Inflammatory macrophage treated with lipopolysaccharide for 4 hours (primary cell): ENCODE measurements at places on chromosomes 12 and 14.

GRCh38 chr12:1865284-1865866, 45.0 kb downstream of the LRTM2 start:
- DNase-seq, result no peak

- DNase-seq, result peak; percentile 64
Measured at GRCh38 chr14:74140374-74140850, 55.7 kb downstream of the LIN52 start.

DNA sequence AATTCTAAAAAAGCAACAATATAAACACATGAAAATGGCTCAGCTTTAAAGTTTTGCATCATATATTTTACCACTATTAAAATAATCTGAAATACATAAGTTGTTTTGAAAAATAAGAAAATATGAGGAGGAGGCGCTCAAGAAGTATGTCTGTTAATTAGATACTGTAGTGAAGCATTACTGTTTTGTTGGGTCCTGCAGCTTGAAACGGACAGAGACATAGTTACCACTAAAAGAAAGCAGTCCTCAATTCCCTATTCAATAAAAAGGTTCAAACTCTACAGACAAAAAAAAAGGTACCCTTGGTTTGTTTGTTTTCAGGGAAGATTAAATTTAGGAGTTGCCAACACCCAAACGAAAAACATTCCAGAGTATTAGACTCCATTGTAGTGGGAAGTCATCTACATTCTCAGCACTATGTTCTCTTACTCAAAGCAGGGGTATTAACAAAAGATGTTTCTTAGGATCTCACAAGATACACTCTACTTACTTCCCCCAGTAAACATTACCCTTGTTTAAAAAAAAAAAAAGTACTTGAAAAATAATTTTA, 3.0 kb downstream of the PAWR start:
- no peak for DNase-seq

DNA sequence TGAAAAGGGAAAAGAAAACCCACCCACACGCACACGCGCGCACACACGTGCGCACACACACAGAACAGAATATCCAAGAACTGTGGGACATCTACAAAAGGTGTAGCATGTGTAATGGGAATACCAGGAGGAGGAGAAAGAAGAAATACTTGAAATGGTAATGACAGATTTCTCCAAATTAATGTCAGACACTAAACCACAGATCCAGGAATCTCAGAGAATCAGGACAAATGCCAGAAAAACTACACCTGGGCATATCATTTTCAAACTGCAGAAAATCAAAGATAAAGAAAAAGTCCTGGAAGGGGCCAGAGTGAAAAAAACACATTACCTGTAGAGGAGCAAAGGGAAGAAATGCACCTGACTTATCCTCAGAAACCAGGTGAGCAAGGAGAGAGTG, 26.5 kb downstream of the FBXL14 start:
- DNase-seq, result no peak

GRCh38 chr14:101476916-101477553, 84.3 kb upstream of the DIO3 start:
- DNase-seq, result no peak

- no peak for DNase-seq
Measured at GRCh38 chr12:77489331-77489970, 341.2 kb upstream of the NAV3 start.
